ENCODE measurements at places on chromosomes 7 and 10.

GRCh38 chr10:121078036-121078435 lies 226.9 kb downstream of the WDR11 start:
- DNase-seq, result no peak

- DNase-seq, result no peak
These were observed 368.6 kb downstream of the REEP3 start for GRCh38 chr10:63889803-63890202.

DNA sequence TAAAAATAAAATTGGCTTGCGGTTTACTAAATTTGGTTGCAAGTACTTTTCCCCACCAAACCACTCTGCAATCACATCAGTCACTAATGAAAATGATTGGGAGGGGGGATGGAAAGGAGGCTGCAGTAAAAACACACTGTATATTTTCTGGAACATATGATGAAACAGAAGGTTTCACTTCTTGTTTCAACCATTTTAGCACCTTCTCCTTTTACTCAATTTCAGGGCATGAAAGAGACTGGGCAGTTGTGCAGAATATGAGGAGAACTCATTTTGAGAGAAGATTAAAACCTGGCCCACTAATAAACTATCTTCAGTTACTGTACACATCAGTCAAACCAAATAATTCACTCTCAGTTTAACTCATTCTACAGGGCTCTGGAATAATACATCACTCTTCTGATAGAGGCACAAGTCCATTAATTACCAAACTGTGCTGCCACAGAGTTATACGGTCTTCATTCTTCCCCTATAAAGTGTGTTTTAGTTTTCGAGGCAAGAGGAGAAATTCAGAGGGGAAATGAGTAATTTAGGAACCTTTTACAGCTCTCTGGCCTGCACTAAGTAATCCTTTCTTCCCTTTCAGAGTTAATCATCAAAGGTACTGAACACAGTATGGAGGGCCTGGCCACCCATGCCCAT lies 25.5 kb downstream of the JAZF1 start:
- no peak for DNase-seq

DNA sequence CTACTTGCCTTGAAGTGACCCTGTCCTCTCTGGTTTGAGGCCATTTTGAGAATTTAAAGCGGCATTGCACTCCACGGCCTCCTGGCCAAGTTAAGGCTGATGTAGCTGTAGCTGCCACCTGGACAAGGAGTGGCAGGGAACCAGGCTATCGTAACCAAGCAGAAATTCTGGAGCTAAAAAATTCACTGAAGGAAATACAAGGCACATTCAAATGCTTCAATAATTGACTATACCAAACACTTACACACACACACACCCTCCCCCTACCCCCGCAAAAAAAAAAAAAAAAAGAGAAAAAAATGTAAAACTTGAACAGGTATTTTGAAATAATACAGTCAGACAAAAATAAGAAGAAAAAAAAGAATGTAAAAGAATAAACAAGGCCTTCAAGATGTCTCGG lies 409.0 kb upstream of the SEMA3A start:
- no peak for DNase-seq

DNA sequence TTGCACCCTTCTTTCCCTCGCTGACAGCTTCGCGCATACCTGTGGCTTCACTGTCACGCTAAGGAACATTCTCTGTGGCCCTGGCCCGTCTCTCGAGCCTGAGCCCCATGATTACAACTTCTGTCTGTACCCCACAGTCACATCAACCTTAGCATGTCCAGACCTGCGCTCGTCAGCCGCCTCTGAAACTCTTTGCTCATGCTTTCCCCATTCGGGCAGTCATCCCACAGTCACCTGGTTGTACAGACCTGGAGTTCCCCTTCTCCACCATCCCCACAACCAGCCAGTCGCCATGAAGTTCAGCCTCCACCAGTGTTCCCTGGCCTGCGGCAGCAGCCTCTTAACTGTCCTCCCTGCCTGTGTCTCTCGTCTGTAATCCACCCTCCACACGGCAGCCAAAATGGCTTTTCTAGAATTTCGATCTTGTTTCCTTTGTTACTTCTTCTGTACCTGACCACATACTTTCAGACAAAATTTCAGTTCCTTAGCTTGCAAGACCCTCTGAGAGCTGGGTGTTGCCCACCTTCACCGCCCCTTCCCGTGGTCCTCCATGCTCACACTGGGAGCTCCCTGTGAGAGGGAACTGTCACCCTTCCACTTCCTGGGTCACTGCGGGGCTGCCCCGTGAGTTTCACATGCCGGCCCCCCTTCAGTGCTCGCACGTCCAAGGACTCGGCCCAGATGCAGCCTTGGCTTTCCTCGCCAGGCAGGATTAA lies 229.2 kb downstream of the CELF2 start:
- DNase-seq, result no peak

- no peak for DNase-seq
These were observed 486 bp upstream of the LHFPL3 start for GRCh38 chr7:104327938-104328295.

- no peak for DNase-seq
These were observed 51.3 kb downstream of the NHLRC2 start for GRCh38 chr10:113905756-113906155.

DNA sequence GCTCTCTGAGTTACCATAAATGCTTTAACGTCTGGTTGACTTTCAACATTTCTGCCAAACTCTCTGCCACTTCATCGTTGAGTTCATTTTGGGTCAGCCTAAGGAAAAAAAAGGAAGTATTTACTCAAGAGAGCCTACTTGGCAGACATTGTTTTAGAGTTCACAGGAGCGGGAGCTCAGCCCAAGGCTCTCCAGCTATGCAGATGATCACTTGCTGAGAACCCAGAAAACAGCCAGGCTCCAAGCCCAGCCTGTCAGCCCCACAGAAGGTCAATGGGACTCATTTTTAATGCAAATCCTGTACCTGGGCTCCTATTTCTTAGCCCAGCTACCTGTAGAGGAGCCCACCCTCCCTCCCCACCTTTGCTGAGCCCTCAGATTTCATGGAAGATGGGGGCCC lies 45.5 kb downstream of the NOD1 start:
- DNase-seq, result no peak
